Activated CD4-positive, CD25-positive, alpha-beta regulatory T cell treated with anti-CD3 and anti-CD28 coated beads, Interleukin-2, amount 50 U/mL, for 16 hours (primary cell): ENCODE measurements at places on chromosomes 6 and 20.

GRCh38 chr6:112636650-112637262 is 289.6 kb downstream of the RFPL4B start:
- no peak for DNase-seq

GRCh38 chr6:128206610-128207426 is 306.0 kb upstream of the THEMIS start:
- no peak for DNase-seq

DNA sequence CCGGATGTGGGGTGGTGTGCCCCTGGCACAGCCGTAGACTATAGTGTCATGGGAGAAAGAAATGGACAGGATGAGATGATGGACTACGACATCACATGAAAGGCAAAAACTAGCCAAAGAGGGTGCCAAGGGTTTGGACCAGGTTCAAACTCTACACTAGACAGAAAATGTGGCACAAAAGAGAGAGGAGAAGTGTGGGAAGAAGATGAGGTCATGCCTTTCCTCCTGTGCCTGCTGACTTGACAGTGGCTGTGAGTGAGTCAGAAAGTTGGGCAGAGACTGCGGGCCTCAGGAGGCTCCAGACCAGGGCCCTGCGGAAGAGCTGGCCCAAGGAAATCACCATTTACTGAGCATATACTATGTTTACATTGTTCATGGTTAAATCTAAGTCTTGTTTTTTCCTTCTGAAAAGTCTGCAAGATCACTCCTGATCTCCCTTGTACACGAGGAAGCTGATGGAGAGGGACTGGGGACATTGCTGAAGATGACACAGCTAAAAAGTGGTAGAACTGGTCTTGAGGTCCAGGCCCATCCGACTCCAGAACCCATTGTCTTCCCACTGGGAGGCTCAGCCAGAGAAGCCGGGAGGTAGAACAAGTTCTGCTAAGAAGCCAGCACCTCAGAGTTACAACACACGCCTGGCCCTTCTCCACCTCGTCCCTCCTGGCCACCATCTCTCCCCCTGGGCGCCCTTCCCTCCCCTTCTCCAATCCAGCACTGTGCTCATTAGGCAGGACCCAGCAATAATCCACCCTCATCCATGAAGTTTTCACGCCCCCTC is 35.6 kb downstream of the CNKSR3 start:
- DNase-seq: no peak

- no peak for DNase-seq
Measured at GRCh38 chr20:5113615-5113986, 6.2 kb downstream of the PCNA start.

DNA sequence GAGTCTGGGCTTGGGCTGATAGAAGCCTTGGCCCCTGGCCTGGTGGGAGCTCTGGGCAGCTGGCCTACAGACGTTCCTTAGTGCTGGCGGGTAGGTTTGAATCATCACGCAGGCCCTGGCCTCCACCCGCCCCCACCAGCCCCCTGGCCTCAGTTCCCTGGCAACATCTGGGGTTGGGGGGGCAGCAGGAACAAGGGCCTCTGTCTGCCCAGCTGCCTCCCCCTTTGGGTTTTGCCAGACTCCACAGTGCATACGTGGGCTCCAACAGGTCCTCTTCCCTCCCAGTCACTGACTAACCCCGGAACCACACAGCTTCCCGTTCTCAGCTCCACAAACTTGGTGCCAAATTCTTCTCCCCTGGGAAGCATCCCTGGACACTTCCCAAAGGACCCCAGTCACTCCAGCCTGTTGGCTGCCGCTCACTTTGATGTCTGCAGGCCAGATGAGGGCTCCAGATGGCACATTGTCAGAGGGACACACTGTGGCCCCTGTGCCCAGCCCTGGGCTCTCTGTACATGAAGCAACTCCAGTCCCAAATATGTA is 957 bp upstream of the VEGFA start:
- no peak for DNase-seq

DNA sequence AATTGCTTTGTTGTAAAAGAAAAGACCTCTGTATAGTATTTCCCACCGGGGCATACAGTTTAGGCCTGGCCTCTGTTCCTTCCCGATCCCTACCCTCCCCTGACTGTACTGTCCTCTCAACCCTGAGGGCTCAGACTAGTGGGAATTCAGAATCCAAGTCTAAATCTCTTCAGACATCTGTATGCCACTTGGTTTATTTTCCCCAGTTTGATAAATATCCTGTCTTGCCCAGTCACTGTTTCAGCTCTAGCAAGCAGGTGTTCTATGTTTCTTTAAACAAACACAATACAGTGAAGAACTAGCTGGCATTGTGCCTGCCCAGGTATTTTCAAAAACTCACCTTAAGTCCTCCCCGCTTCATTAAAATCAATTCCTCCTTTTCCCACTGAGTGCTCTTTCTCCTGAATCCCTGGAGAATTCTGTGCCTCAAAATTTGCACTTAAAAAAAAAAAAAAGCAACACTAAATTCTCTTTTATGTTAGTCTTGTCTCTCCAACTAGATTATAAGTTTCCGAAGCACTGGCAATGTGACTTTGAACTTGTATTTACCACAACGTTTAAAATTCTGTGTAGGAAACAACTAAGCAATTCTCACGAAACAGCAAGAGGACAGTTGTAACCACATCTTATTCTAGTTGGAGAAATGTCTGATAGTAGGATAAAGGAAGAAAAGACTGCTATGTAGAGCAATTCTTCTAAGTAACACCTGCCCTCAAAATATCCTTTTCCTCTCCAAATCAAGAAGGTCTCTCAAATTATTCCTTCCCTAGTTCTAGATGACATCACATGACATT is 112.0 kb upstream of the CARMIL1 start:
- no peak for DNase-seq

GRCh38 chr20:37480919-37481318 is 40.1 kb upstream of the NNAT start:
- no peak for DNase-seq

DNA sequence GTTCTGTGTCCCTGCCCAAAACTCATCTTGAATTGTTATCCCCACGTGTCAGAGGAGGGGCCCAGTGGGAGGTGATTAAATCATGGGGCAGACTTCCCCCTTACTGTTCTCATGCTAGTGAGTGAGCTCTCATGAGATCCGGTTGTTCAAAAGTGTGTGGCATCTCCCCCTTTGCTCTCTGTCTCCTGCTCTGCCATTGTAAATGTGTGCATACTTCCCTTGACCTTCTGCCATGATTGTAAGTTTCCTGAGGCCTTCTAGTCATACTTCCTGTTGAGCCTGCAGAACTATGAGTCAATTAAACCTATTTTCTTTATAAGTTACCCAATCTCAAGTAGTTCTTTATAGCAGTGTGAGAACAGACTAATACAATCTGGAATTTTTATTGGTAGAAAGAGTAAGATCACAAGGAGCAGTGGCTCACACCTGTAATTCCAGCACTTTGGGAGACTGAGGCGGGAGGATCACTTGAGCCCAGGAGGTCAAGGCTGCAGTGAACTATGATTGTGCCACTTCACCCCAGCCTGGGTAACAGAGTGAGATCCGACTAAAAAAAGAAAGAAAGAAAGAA is 47.1 kb upstream of the SLC22A16 start:
- no peak for DNase-seq

DNA sequence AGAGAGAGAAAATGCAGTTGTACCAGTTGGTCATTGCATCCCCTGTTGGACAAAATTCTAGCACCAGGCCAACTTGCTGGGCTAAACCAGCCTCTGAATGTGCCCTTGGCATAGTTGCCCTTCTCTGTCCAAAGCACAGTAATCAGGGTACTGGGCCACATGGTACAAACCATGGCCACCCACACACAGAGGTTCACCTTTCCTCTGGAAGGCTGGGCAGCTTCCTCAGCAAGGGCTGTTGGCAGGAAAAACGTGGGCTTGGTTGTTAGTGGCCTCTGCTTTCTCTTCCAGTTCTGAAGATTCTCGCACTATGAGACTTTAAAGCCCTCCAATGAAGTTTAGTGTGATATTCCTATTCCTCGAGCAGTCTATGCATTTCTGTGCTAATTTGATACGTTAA is 706 bp downstream of the DDO start:
- no peak for DNase-seq

- no peak for DNase-seq
Measured at GRCh38 chr20:11847827-11848226, 69.9 kb upstream of the BTBD3 start.

DNA sequence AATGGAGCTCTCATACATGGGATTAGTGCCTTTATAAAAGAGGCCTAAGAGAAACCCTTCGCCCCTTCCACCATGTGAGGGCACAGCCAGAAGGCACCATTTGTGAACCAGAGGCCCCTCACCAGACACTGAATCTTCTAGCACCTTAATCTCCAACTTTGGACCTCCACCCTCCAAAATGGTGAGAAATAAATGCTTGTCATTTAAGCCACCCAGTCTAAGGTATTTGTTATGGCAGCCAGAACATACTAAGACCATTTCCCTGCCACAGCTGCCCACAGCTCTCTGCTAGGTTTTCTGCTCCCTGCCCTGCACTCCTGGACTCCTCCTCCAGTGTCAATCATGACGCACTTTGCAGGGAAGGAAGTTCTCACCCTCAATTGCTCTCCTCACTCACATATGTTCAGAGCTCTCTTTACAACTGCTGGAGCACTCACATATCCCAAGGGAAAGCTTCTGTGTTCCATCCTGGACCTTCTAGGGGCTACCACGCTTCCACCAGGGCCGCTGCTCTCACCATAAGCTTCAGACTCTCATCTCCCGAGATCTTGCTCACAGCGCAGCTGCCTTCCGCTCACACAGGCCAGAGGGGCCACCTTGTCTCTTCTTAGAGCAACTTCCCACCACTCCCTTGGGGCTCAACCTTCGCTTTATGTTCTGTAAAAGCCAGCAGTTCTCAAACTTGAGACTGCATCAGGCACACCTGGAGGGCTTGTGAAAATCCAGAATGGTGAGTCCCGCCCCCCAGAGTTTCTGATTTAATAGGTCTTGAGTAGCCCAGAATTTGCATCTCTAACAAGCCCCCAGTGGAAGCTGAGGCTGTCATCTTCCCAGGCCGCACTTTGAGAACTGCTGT is 1.6 kb upstream of the LY86 start:
- no peak for DNase-seq

- no peak for DNase-seq
Measured at GRCh38 chr6:35082046-35082732, 59.0 kb downstream of the TCP11 start.

DNA sequence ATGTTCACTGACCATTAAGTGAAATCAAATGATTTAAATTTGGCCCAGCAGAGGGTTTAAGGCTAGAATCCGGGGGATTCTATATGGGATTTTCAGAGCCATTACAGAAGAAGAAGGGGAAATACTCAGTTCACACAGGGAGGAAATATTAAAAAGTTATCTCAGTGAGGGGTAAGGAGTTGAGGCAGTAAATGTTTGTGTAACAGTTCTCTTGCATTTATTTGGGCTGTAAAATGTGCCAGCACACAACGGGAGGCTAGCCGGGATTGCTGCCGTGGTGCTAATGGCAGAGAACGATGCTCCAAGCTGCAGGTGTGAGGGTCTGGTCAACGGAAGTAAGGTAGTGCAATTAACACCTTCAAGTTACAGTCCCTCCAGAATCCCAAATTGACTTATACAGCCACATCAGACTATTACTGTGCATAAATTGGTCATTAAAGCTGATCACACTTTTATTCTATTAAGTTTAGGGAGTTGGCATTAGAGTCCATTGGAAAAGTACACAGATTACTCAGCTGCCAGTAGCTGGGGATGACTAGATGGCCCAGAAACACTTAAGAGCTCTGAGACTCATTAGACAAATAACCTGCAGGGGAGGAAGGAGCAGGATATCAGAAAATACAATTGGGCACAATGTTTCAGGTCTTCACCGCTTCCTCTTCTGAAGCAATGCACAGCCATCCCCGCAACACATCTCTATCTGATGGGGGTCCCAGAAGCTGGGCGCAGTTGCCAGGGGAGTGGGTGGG is 31.3 kb downstream of the PPP1R3G start:
- DNase-seq: no peak

- no peak for DNase-seq
Measured at GRCh38 chr6:113660819-113661218, 196.3 kb upstream of the MARCKS start.

DNA sequence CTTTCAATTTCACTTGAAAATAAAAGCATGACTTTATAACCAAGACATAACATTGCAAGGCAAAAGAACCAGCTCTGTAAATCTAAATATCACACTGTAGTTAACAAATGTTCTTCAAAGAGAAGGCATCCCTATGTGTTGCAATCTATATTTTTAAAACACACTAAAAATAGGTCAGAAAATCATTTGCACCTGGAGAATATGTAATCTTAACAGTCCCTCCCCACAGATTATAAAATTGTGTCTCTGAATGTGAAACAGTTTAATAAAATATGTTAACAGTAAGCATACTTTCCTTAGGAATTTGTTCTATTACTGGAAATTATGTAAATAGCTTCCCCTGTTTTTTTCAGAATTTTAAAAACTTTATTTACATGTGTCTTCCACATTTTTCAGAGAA is 351.9 kb downstream of the COL12A1 start:
- DNase-seq: no peak

- DNase-seq: no peak
Measured at GRCh38 chr6:157946053-157946617, 35.5 kb upstream of the SYNJ2 start.

DNA sequence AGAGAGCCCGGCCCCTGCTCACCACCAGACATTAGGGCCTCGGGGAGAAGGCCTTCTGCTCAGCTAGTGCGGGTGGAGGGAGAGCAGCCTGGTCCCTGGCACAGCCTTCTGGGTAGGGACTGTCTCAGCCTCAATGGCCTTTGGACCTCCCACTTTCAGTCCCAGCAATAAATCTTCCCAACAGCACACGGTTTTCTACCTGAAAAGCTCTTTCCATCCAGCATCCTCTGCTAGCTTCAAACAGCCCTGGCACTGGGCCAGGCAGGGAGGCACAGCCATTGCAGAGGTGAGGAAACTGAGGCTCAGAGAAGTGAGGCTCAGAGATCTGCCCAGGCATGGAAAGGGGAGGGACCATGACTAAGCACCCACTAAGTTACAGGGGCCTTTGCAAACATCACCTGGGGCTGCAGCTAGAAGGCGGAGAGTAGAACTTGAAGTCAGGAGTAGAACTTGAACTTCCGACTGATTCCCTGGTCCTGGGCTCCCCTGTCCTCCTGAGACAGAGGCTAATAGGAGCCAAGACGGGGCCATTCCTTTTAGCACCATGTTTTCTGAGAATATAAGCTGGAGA is 43.9 kb upstream of the NOL4L start:
- DNase-seq: no peak

DNA sequence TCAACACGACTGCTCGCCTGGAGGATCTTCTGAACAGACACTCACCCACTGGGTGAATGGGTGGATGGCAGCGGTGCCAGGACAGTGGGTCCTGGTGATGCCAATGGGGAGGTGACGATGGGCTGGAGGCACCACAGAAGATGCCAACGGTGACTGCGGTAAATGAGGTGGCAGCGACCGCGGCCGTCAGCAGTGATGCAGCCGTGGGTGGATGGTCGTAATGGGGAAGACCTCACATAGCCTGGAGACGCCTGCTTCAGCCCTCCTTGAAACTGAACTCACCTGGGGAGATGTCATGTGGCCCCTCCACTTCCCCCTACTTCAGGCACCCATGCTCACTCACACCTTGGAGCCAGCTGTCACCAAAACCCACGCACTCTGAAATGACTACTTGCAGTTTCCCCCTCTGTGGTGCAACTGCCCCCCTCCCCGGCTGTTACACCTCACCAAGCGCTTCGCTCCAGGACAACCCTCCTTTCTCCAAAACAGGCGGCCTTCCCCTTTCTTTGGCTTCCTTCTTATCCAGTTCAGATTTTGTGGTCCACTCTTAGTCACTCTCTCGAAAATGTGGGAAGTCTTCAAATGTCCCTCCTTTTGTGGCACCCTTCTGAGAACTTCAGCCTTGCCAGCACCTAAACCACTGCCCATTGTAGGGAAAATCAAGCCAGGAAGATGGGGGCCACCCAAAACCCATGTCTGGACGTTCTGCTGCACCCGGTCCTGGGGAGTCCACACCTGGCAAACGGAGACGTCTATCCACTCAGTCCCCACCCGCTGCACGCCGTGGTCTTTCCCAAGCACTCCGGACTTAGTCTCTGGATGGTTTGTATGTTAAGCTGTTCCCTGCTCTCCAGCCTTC is 10.4 kb upstream of the ABHD16B start:
- DNase-seq: no peak
